A549 treated with ZK216348 at 1 μM for 4 hours (cell line): ENCODE measurements at places on chromosomes 4 and X. TPM values are rescaled to one million over a fixed set of nuclear protein-coding genes. Genes with fewer than 3 reads are reported as not detected.

The USP17L28 gene
- total RNA-seq: not detected in 5 replicates

The KIF4A gene
- 24.7 to 29.6 TPM (median 27.7 TPM) in 5 replicates for total RNA-seq

The TEX11 gene
- total RNA-seq: not detected in 5 replicates

The PLAC1 gene
- total RNA-seq: 0.41 to 1.00 TPM (median 0.71 TPM) in 5 replicates

The CFAP299 gene
- not detected in 5 replicates for total RNA-seq

The RAB28 gene
- total RNA-seq: 5.7 to 9.5 TPM (median 9.0 TPM) in 5 replicates

The CFI gene
- total RNA-seq: 0.48 to 0.85 TPM (median 0.75 TPM) in 5 replicates

The POU3F4 gene
- total RNA-seq: not detected in 5 replicates

The TMSB15B gene
- total RNA-seq: 4.1 to 7.8 TPM (median 6.1 TPM) in 5 replicates

The FAM241A gene
- total RNA-seq: 0.53 to 1.2 TPM (median 0.91 TPM) in 5 replicates

The LRRC66 gene
- total RNA-seq: 0.13 to 0.21 TPM in 2 of 5 replicates, not detected in the others
